Activated CD4-positive, alpha-beta T cell treated with anti-CD3 and anti-CD28 coated beads, Interleukin-2, amount 10 ng/mL, durations not matched to agents 7 days and 5 days (primary cell): ENCODE measurements at places on chromosomes 5 and 9. TPM values are rescaled to one million over a fixed set of nuclear protein-coding genes. Genes with fewer than 3 reads are reported as not detected.
A peak's percentile ranks its signal among the peaks of the same experiment; 100 is the strongest.

- no peak for DNase-seq
Measured at GRCh38 chr5:126385524-126386502, 37.4 kb upstream of the GRAMD2B start.

GRCh38 chr9:8549214-8549613 is 749.6 kb upstream of the DMAC1 start:
- DNase-seq, result no peak

DNA sequence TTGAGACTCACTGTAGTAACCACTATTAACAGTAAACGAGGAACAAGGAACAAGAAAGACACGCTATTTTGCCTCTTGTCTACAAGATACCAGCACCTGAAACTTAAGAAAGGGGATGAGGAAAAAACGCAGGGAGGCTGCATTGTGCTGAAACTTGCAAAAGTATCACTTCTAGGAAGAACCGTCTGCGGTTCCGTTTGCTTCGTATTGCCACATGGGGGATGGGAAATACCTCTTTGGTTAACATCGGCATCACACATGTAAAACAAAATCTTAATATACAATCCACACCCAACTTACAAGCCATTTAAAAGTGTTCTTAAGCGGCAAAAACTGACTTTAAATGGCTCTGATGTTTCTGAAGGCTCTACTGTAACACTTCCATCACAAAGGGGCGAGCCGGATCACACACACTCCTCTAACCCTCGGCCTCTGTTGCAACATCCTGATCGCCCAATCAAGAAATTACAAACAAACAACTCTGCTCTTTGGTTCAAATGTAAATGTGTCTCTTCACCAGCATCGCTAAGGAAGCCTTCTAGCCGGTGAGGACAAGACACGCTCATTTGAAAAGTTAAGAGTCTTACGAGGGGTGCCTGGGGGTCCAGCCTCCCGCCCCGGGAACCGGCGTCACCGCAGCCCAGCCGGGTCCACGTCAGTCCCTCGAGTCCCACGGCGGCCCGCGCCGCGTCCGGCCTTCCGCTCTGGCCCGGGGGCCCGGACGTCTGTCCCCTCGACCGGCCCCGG is 621 bp downstream of the SEC16A start:
- peak; percentile 40 for DNase-seq

GRCh38 chr9:115349542-115349941 is 231.6 kb upstream of the TNC start:
- no peak for DNase-seq

DNA sequence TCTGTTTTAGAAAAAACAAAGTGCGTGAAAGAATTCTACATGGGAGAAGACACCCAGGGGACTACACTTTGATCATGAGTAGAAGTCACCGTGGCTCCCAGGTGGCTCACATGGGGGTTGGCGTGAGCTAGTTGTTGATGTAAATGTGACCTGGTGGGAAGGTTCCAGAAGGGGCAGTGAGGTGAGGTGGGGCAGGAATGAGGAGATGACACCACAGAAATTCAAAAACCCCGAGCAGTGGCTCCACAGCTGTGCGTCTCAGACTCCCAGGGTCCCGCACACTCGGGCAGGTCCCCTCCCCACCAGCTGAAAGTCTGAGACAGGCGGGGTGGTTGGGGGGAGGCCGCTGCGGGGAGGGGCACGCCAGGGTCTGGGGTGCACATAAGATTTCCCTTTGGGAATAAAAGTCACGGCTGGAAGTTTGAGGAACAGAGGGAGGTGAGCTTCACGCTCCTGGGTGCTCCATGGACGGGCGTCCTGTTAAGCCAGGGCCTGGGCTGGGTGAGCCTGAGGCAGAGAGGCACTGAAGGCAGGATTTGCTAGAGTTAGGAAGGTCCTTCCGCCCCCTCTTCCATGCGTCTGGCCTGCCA is 29.9 kb downstream of the GLT6D1 start:
- no peak for DNase-seq

- no peak for DNase-seq
Measured at GRCh38 chr9:97895211-97895610, 27.1 kb downstream of the TRMO start.

DNA sequence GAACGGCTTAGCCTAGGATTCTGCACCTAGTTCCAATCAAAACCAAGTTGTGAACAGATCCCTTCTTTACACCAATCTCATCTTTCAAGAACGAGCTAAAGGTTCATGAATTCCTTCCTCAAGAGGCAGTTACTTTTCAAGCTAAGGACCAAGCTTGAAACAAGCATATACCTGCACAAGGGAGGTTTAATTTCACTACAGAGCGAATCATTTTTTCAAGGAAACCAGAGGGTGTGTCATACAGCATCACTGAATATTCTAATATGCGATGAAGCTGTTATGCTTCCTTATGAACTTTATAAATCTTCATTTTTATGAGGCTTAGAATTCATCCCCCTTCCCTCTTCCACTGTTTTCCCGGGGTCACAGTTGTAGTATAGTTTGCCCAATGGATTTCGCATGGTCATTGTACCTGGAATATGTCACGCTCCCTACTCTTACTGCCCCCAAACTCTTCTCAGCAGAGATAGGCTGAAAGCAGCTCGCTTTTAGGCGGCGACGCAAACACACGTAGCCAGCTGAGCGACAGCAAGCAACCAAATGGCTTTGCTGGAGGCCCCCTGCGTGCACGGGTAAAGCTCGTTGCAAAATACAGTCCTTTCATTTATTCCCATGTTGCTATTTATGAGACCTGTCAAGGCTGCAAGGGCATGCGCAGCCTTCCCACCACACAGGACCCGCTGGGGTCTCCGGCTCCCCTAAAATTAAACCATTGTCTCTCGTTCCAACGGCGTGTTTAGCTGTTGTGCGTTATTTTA is 832 bp downstream of the LMBRD2 start:
- peak; percentile 63 for DNase-seq

DNA sequence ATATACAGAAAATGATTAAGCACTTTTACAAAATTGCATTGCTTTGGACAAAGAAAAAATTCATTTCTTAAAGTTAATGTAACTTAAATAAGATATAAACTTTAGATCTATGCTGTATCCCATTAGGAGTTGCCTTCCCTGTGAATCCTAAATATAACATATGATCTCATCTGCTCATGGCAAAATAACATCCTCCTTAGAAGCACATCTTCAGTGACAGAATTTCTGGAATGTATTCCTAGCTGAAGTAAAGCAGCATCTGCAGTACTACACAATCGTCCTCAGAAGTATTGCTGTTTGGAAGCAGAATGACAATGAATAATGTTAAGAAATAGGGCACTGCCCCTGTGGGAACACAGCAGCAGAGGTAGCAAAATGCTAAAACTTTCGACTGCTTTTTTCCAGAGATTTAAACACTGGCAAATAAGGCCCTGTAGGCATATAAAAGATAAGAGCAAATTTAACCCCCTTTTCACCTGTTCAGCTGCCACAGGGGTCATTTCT is 571.0 kb downstream of the PTPRD start:
- no peak for DNase-seq

DNA sequence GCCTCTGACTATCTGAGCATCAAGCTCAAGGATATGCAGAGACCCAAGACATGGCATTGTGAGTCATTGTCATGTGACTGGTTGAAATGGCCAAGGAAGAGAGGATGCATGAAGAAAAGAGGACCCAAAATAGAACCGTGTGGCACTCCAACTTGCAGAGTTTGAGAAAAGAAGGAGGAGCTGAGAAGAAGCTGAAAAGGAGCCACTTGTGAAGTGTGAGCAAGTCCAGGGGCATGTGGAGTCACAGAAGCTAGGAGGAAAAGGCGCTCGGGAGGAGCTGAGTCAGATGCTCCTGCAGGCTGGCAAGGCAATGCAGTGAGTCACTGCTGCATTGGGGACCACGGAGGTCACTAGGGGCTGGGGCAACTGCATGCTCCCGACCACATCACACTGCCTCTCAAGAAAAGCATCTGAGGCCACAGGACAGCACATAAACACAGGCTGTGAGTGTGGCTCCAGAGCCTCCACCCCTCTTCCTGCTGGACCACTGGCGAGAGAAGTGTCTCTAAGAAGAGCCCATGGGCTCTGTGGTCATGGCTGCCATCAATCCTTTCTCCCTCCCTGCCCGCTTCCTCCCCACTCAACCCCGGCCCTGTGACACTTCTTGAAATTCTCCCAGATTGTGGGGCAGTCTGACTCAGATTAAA is 197.6 kb downstream of the DRD1 start:
- peak; percentile 6 for DNase-seq

- peak; percentile 59 for DNase-seq
Measured at GRCh38 chr9:5851445-5851844, 18.5 kb upstream of the ERMP1 start.

DNA sequence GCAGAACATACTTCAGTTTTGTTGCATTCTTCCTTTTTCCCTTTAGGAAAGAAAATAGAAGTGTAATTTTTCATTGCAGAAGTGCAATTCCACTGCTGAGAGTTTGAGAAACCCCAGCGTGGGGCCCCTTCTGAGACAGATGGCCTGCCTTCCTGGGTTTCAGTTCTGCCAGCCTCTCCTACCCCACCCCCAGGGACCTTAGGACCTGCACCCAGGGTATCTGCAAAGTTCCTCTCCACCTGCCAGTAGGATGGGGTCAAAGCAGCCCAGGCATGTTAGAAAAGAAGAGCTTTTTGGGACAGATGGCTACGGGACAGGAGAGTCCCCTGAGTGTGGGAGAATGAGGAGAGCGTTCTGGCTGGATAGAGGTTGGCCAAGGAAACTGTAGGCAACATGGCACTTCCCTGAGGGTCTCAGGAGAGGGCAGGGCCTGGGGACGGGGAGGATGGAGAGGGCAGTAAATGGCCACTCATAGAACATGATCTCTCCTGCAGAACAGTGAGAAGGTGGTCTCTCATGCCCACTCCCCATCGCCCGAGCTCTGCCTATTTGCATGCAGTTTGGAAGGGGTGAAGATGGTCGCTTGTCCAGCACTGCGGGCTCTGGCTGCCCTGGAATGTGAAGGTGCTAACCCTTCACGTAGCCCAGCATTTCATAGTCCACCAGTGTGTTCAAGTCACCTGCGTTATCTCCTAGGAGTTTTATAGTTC is at the start of gene TIFAB:
Gene TIFAB (minus strand): TSS at position 31 of the 710 bp plus-strand sequence. CDS start 2,412 bp downstream, outside the sequence.
- no peak for DNase-seq

- DNase-seq, result no peak
Measured at GRCh38 chr9:78187763-78188484, 48.0 kb upstream of the CEP78 start.

GRCh38 chr5:110414360-110414759 is 312.1 kb downstream of the TMEM232 start:
- peak; percentile 7 for DNase-seq

GRCh38 chr5:38347896-38348295 is 89.5 kb downstream of the EGFLAM start:
- DNase-seq, result no peak

DNA sequence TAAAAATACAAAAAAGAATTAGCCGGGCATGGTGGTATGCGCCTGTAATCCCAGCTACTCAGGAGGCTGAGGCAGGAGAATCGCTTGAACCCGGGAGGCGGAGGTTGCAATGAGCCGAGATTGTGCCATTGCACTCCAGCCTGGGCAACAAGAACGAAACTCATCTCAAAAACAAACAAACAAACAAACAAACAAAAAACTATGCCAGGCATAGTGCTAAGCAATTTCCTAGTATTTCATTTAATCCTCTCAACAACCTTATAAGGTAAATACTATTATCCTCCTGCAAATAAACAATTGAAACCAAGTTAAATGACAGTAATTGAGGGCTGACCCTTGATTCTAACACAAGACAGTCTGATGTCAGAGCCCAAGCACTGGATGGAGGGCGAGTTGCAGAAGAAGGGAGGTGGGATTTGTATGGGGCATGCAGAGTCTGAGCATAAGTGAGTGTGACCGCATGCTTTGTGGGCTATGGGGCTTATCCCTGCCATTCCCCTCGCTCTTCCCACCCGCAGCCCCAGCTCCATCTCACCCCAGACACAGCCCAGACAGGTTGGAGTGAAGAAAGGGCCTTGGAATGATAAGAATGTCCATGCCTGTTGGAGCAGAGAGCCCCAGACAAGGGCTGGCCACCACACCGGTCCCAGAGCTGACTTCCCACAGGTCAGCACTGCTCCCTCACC is 24.3 kb upstream of the RPS14 start:
- DNase-seq, result no peak

DNA sequence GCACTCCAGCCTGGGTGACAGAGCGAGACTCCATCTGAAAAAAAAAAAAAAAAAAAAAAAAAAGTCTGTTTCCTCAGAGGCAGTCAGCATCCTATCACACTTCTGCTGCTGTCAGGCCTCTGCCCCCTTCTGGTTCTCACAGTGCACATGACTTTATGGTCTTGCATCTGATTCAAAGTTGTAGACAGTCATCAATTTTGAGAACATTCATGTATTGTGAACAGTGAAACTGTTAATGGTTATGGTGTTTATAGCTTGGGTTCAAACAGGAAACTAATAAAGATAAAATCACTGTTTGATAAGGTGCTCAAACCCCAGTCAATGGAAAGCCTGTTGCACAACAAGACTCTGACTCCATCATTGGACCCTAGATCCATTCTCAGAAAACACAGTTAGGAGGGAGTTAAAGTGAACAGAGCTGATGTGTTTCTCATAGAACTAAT is 61.4 kb downstream of the FOXD1 start:
- no peak for DNase-seq

DNA sequence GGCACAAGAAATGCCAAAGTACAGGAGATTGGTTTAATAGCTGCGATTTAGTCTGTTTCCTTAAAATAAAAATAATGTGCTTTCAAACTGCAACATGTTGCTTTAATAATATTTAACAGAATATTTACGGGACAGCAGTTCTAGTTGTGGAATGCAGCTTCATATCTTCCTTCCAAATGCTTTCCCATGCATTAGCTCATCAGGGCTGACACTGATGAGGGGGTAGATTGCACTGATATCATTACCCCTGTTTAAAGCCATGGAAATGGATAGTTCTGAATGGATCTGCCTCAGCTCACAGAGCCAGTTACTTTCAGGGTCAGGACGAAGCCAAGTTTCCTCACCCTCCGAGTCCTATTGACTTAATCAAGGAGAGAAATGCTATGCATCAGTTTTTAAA is 93.2 kb upstream of the OSMR start:
- DNase-seq, result no peak

- no peak for DNase-seq
Measured at GRCh38 chr5:76600716-76601115, 22.5 kb downstream of the F2RL2 start.

DNA sequence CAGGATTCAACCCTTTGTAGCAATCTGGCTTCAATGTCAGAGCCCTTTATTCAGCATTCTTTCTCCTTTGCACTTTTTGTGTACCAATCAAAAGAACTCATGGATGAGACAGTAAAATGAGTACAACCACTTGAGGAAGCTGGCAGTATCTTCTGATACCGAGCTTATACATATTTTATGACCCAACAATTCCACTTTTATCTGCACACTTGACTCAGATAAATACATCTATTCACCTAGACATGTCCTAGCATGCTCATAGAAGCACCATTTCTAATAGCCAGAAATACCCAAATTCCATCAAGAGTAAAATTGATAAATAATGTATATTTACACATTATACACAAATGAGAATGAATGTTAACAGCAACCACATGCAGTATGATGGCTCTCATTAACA is 111.2 kb upstream of the PTGER4 start:
- no peak for DNase-seq

GRCh38 chr5:152185547-152186245 is 219.4 kb downstream of the NMUR2 start:
- DNase-seq, result no peak

Gene ACTBL2
- not detected for total RNA-seq

Gene IGFBPL1
- total RNA-seq, result not detected

Gene RASEF
- total RNA-seq, result not detected

Gene SLC24A2
- total RNA-seq, result not detected

Gene MSMP
- not detected for total RNA-seq

Gene HRH2
- total RNA-seq, result 25.5 TPM

Gene FYB1
- total RNA-seq, result 480 TPM

Gene MARCHF3
- 1.1 TPM for total RNA-seq

Gene CDC20B
- total RNA-seq, result not detected

Gene ACOT12
- total RNA-seq, result not detected

Gene DBH
- not detected for total RNA-seq

Gene NTRK2
- total RNA-seq, result 2.3 TPM

Gene BAAT
- not detected for total RNA-seq

Gene LCN1
- total RNA-seq, result not detected

Gene AHRR
- 28.3 TPM for total RNA-seq
